ENCODE measurements at places on chromosomes 16 and 17.
A peak's percentile ranks its signal among the peaks of the same experiment; 100 is the strongest.

DNA sequence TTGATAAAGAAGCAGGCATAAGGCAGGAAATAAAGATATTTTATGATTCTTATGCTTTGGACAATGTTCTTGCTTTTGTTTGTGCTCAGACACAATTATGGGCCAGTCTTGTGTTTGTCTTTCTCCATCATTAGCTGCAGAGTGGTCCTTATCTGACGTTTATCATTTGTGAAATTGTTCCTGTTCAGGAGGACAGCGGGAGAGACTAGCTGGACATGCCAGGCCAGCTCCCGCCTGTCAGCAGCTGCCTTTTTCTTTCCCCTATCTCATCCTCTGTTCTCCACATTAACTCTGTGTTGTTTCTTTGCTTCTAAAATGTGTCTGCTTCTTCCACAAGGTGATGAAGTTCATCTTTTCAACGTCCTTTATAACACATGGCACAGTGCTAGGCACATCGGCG is 333.5 kb downstream of the NPIPA8 start:
- no peak for DNase-seq

DNA sequence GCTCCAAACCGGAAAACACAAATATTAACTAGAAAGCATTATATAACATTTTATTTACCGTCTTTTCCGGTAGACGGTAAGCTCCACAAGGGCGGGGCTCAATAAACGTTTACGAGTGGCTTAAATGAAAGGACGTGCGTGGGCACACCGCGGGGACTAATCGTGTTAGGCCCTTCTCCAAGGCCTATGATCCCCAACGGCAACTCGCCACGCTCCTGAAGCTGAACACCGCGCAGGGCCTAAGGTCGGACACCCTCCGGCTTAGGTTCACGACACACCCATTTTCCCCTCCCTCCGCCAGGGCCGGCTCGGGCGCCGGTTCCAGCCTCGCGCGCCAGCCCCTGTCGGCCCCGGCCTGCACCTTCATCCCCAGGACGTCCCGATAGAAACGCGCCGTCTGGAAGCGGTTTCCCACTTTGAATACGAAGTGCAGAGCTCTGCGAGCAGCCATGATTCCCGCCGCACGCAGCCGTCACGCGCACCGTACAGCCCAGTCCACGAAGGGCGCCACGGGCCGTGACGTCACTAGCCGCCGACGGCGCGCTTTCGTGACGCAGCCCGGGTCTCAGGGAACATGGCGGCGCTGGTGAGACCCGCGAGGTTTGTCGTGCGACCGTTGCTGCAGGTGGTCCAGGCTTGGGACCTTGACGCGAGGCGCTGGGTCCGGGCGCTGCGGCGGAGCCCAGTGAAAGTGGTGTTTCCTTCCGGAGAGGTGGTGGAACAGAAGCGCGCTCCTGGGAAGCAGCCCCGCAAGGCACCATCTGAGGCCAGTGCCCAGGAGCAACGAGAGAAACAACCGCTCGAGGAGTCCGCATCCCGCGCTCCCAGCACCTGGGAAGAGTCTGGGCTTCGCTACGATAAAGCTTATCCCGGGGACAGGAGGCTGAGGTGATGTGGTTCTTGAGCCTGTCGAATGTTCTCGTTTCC is at the start of the genes GLOD4 and MRM3:
Gene GLOD4, minus strand, starts transcription at position 476 of the 927 bp plus-strand sequence. Its CDS starts 25 bp downstream, at position 451.
Gene MRM3, plus strand, starts transcription at position 549 of the 927 bp plus-strand sequence. Its CDS starts 26 bp downstream, at position 575.
- peak; percentile 94 for DNase-seq

DNA sequence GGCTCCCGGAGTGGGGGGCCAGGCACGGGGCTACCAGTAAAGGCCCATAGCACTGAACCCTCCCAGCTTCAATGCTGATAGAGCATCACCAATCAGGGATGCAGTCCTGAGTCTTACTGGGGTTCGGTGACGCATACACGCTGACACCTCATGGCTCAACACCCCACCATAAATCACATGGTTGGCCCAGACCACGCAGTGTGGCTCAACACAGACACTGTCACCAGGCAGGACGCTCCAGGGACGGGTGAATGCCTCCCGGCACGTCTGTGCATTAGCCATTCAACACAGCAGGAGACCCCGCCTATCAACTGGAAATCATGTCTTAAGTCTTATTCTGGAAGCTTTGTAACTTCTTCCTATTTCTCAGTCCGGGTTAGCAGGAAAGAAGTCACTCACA is 35.0 kb downstream of the NECAB2 start:
- DNase-seq, result no peak

GRCh38 chr17:78499715-78500540 is 77.3 kb downstream of the DNAH17 start:
- DNase-seq, result no peak

DNA sequence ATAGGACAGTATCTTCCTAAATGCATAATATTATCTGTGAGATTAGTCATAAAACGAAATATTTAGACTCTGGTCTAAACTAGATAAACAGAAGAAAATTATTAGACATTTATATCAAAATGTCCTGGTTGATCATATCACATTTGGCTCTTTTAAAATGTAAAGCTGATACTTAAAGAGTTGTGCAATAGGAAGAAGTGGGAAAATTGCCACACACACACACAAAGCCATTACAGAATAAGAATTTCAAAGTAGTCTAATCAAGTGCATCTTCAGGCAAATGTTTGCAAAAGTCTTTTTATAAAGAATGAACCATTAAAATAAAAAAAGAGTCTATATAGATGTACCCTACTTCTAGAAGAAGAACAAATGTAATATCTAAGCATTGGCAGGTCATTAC is 301.7 kb downstream of the KIF2B start:
- DNase-seq, result no peak

DNA sequence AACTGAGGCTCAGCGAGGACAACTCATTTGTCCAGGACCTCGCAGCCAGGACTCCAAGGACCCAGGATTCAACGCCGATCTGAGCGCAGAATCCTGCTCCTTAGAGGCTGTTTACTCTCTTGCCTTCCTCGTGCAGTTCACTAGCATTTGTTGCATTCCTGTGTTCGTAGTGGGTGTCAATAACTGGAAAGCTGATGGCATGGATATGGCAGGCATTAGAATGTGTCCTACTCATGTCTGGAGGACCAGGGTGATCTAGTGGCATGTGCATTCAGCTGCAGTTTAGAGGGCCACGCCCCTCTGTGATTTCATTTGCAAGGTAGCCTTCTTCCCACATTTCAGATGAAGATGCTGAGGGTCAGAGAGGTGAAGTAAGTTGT is 510 bp downstream of the CRISPLD2 start:
- no peak for DNase-seq

GRCh38 chr17:59811209-59811608 is 81.5 kb downstream of the TUBD1 start:
- DNase-seq, result no peak
